ENCODE measurements at places on chromosomes 4 and X.

- DNase-seq = no peak
Measured at GRCh38 chrX:112687189-112687691, 7.5 kb upstream of the LHFPL1 start.

- DNase-seq = no peak
Measured at GRCh38 chr4:2848449-2848848, 4.8 kb downstream of the ADD1 start.

DNA sequence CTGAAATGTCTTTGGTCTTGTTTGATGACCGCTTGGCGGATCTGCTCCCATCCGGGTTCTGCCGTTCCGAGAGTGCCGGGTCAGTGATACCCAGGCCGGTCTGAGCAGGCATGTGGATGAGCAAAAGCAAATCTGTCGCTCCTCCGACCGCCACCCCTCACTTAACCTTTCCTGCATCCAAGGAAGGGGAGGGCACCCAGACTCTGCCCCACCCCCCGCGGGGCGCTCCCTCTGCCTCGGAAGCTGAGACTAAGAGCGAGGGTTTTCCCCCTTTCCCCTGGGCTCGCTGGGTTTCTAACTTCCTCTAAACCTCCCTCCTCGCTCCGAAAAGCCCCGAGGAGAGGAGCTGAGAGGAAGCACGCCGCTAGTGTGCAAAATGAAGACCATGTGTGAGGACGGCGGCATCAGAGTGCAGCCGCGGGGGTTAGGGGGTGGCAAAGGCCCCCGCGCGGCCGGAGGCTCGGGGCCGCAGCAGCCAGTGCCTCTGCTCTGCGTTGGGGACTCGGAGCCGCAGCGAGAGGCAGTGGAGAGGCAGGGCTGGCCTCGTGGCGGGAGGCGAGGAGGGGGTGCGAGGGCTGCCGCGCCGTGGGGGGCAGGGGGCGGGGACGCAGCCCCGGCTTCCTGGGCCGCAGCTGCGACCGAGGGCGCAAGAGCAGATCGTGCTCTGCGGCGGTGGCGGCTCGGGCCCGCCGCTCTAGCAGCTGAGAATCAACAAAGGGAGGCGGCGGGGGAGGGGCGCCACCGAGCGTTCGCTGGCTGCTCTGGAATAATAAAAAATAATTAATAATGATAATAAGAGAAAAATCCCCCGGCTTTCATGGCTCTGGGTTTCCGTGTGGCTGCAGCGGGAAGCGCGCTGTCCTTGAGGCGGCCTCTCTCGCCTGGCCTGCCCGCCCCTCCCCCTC lies 55.8 kb upstream of the BCOR start:
- no peak for DNase-seq

- DNase-seq = no peak
Measured at GRCh38 chrX:49838374-49838773, 9.3 kb downstream of the PAGE4 start.

DNA sequence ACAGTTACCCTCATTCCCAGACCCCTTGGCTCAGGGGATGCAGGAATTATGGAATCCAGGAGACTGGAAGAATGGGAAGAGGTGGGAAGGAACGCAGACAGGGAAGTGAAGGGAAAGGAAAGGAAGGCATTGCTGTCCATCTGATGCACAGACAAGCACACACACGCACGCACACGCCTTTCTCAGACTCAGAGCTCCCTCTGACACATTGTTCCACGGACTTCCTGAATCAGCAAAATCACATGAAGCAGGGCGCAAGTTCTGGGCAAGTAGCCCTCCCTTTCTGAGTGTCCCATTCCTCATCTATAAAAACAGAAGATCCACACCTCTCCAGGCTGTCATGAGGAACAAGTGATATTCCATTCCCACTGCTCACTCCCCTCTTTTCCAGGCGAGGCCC lies 13.2 kb downstream of the IQSEC2 start:
- no peak for DNase-seq

- no peak for DNase-seq
Measured at GRCh38 chrX:136525738-136526606, 6.0 kb upstream of the VGLL1 start.

- DNase-seq = no peak
Measured at GRCh38 chr4:70772929-70773555, 51.3 kb downstream of the RUFY3 start.

DNA sequence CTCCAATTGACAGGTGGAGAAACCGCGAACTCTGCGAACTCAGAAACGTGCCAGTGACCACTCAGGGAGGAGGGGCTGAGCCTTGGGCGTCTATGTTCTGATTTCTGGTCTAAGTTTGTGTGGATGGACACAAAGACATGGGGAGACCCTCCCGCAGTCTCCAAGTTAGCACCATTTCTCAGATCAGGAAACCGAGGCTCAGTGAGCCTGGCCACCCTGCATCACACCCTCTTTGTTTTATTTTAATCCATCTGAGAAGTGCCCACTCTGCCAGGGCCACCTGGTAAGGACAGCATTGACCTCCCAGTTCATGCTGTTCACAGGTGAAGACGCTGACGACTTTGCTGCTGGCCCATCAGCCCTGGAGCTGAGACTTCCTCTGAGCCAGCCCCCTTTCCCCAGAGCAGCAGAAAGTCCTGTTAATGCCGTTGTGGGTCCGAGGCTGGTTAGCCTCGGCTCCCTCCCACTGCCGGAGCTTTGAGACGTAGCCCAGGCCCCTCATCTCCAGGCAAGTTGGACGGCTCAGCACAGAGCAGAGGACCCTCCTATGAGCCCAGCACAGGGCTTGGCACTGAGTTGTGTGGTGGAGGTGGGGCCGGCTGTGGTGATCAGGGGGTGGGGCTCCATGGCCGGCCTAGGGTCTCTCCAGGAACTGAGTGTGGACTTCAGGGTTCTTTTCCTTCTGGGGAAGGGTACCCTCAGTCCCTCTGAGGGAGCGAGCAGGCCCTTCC lies 43.7 kb downstream of the PSAPL1 start:
- DNase-seq = no peak

DNA sequence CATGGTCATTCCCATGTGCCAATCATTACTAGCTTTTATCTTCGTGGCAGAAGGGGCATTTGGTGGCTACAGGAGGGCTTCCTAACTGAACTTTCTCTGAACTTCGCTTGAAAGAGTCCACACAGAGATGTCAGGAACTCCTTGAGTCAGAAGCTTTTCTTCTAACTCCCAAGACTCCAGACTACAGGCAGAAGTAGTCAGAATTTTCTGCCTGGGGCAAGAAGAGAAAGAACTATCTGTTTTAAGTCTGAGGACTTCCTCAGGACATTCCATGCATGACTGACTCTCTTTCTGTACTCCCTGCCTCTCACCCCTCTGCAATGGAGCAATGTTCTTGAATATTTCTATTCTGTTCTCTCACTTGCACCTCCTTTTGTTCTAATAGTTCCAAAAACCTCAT lies 170.5 kb upstream of the TBC1D9 start:
- DNase-seq = no peak

- DNase-seq = no peak
Measured at GRCh38 chr4:169015186-169015623, 5.2 kb upstream of the CBR4 start.

DNA sequence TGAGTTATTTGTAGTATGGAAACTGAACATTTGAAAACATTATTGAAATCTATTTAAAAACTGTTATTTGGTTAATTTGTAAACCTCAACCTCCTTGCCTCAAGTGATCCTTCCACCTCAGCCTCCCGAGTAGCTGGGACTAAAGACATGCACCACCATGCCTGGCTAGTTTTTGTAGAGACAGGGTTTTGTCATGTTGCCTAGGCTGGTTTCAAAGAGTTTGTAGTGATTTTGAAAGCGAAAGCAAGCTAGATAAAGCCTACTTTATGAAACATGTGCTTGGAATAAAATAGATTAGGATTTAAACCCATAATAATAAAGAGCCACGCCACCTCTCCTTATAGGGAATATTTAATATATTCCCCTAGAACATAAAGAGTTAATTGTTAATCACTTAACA lies 23.5 kb downstream of the ARSJ start:
- DNase-seq = no peak

- no peak for DNase-seq
Measured at GRCh38 chr4:164542431-164542830, 211.5 kb upstream of the SMIM31 start.

GRCh38 chr4:40749717-40750460 lies at the start of gene NSUN7:
NSUN7 (plus strand) TSS chr4:40749955; CDS start chr4:40750694, 739 bp downstream.
- no peak for DNase-seq

GRCh38 chrX:70553516-70553915 lies 108.9 kb downstream of the DLG3 start:
- DNase-seq = no peak

DNA sequence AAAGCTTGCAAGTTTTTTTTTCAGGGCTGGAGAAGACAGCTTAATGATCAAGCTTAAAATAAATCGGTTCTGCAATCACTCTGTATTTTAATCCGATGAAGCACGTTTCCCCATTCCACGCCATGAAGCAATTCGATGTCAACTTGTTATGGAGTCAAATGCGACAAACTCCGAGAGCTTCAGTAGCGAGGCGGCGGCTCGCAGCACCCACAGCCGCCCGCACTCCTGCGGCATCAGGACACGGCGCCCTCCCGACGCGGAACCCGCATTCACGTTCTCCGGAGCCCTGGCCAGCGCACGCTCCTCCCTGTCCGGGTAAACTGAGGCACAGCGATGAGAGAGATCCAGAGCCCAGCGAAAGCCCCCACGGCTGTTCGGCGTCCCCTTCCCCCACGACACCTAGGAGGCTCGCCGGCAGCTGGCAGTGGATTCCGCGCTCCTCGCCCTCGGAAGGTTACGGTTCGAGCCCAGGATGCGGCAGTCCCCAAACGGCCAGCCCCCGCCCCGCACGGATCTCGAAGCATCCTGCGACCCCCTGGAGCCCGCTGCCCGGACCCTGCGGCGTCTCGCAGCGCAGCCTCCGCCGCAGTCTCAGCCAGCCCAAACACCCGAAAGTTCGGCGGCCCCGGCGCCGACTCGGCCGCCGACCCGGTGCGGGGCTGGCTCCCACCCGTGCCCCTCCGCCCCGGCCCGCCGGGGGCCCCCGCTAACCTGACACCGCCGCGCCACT lies 507 bp downstream of the MFAP3L start:
- no peak for DNase-seq

DNA sequence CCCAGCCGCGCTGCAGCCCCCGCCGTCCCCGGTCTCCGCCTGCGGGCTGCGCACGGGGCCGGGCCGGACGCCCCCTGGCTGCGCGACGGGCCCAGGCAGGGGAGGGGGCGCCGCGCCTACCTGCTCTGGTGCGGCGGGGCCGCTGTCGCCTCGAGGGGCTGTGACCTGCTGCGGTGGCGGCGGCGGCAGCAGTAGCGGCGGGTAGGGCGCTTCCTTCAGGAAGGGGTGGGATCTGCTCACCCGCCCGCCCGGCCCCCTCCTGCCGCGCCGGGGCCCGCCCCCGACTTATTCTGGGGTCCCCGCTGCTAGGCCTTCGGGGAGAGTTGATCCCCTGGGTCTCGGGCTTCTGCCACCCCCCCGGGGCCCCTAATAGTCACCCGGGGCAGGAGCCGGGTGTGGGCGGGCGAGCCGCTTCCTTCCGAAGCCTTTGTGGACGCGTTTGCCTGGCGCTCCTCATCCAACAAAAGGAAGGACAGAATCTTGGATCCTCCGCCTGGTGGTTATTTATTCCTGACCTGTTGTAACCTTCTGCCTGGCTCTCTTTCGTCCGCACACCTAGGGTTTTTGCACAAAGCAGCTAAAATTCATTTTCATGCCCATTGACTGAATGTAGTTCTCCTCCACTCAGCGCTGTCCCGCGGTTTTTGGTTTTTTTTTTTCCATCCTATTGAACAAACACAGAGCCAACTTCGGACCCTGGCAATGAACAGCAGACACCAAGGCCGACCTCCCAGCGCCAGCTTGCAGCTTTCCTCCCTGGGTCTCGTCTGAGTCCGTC lies at the start of gene TMEM150C:
TSS of gene TMEM150C (minus strand) at position 203 of the 778 bp plus-strand sequence. CDS start 57,331 bp downstream, outside the sequence.
- no peak for DNase-seq

DNA sequence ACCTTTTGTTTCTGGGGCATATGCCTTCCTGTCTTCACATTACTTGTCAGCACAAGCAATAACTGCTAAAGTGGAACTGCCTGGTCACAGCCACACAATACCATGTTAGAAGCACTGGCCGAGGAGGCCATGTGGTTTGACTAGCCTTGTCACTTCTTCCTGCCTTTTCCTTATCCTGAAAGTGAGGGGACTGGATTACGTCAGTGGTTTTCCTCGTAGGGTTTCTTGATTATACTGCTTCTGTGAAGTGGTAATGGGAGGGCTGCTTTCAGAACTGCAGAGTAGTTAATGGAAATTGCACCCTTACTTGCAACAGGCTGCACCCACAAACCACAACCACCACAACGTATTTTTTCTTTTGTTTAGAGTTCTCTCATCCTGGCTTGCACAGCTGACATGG lies 26.6 kb downstream of the ZRSR2 start:
- no peak for DNase-seq

DNA sequence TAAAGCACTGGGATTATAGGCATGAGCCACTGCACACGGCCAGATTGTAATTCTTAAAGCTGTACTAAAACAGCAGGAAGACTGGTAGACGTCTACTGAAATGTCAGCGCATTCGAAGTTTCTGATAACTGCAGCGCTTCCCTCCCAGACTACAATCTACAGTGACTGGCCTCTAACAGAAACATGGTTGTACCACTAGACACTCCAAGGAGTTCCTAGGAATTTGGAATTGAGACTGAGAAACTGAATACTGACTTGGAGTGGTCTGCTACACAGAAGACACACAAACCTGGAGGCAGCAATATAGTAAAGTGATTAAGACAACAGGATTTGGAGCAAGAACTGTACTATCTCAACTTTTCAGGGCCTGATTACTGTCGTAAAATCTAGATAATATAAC lies 937 bp downstream of the HELQ start:
- no peak for DNase-seq

DNA sequence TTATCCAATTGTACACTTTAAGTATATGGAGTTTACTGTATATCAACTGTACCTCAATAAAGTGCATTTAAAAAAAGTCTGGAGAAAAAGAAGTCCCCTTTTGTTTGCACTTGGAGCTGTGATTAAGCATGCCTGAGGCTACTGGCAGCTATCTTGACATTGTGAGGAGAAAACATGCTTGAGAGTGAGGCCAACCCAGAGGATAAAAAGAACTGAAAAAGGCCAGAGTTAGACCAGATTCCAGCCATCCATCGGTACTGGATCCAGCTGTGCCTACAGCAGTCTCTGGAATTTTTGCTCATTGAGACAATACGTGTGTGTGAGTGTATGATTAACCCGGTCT lies 57.4 kb downstream of the LGI2 start:
- no peak for DNase-seq

- DNase-seq = no peak
Measured at GRCh38 chr4:83019794-83020494, 9.3 kb upstream of the LIN54 start.

GRCh38 chrX:43640482-43640881 lies 15.6 kb upstream of the MAOA start:
- DNase-seq = no peak

- DNase-seq = no peak
Measured at GRCh38 chr4:113012786-113013185, 36.7 kb upstream of the ANK2 start.

GRCh38 chr4:61934198-61934597 lies 734.1 kb downstream of the ADGRL3 start:
- DNase-seq = no peak

DNA sequence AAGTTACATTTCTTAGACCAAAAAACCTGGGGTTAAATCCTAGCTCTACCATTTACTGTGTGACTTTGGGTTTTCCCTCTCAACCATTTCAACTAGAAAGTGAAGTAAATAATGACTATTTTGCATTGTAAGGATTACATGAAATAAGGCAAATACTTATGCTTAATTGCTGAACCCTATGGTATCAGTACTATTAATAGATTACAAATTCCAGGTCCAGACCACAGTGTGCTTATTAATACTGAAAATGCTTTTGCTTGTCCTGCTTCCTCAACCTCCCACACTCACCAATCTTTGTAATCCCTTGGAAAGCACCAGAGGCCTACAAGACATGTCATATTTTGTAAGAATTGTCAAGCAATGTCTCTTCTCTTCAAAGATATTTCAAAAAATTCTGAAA lies 456.5 kb downstream of the SPOCK3 start:
- DNase-seq = no peak

GRCh38 chr4:89752932-89753598 lies 83.9 kb downstream of the SNCA start:
- DNase-seq = no peak

Measured in activated T-cell treated with anti-CD3 and anti-CD28 coated beads for 4 hours (primary cell).